ENCODE measurements at places on chromosomes 4 and X.

- no peak for DNase-seq
Observed at GRCh38 chrX:74080165-74080564, 223.8 kb upstream of the ZCCHC13 start.

DNA sequence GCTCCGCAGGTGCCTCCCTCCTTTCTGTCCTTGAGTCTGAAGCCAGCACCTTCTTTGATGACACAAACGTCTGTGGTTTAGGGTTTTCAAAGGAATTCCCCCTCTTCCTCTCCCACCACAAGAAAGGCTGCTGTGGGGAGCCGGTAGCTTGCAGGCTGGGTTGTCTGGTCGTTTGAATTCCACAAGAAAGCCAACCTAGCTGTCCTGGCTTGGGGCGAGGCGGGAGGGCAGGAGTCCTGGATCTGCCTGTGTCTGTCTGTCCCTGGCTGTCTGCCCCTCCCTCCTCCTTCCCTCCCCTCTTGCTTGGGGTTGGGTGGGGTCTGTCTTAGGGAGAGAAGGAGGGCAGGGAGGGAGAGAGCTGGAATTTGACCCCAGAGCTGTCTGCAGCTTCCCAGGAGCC lies 56.3 kb downstream of the SHROOM2 start:
- DNase-seq, result peak; percentile 1

DNA sequence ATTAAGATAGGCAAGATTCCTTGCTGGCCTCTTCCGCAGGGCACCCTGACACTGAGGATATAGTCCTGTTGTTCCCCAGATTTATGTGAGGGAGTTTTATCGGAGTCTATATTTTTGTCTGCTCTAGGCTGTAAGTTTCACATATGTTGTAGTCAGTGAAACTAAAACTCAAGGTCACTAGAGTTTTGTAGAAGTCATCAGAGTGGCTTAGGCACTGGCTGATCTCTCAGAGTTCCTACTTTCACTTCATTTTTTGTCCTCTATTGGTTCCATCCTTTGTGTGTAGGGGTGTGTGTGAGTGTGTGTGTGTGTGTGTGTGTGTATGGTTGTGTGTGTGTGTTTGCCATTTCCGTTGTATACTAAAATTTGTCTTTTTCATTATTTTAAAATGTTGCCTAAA lies 577.5 kb downstream of the IQCM start:
- DNase-seq, result no peak

DNA sequence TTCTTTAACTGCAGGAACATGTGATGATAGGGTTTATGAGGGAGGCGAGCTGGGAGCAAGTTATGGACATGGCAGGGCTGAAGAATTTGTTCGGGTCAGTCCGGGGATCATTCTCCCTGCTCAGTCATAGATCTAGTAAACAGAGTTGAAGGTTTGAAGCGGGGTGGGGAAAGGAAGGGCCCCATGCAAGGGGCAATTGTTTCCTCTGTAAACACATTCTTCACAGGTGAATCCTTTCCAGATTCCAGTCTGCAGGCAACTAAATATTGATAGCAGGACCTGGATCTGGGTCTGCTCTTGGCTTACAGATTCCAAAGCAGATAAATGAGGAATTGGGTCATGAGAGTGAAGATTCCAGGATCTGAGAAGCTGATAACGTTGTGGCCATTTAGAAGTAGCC lies 44.3 kb upstream of the ARHGAP24 start:
- DNase-seq, result no peak

GRCh38 chr4:105068516-105068915 lies 78.2 kb upstream of the TET2 start:
- no peak for DNase-seq

DNA sequence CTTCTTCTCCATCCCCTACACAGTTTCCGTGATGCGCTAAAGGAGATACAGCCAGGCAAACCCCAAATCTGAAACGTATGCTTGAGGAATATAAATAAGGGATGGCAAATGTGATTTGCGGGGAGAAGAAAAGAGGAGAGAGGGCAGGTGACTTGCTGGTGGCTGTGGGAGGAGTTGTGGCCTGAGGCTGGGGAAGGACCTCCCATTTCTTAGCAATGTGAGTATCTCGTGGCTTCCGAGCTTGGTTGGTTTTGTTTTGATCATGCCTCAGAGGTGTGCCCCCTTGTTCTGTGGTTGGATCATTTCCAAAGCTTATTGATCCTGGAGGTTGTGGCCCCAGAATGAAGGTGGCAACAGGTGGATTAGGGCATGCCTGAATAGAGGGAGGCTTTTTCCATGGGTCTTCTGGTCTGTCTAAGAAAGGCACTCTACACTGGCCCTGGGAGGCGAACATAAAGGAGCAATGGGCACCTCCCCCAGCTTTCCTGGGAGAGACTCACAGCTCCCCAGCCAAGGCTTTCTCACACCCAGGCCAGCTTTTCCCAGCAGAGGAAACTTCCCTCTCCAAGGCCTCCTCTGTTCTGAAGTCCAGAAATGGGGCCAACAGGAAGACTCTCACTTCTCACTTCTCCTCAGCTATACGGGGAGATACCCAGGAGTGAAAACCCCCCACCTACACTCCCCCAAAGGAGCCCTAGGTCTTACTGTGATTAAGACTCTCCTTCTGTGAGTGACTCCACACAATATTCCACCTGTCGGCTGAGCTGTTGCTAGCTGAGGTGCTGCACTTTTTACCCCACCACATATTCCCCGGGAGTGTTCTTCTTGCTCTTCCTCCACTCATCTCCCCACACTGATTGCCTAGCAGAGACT lies 40.0 kb downstream of the C4orf51 start:
- DNase-seq, result peak; percentile 14

DNA sequence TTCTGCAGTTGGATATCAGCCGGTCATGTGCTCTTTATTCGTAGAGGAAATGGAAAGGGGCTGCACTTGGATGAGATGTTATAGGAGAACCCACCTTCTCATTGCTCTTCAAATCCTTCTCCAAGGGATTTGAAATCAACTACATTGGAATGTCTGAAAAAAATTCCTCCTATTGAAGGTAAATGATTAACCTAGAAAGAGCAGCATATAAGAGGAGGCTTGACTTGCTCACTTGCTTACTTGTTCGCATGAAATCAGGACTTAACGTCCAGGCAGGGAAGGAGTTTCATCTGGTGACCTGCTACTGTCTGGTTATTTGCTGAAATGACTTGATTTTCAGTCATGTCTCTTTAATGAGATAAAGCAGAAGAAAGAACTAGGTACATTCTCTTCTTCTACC lies 338.4 kb upstream of the NOCT start:
- DNase-seq, result no peak

DNA sequence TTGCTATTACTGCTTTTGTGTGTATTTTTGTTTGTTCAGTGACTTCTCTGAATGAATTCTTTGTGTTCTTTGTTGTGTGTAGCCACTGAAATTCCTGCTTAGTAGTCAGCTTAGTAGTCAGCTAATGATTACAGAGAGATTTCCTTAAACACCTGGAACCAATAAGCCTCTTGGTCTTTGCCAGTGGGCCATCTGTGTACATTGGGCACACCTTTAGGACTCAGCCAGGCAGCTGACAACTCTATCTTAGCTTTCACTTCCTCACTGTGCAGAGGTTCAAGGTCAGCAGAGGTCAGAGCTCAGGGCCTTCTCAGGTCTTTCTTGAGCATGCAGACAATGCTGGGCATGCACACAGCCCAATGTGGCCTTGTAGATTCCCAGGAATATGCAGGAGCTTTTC lies 59.3 kb downstream of the RWDD4 start:
- DNase-seq, result no peak

DNA sequence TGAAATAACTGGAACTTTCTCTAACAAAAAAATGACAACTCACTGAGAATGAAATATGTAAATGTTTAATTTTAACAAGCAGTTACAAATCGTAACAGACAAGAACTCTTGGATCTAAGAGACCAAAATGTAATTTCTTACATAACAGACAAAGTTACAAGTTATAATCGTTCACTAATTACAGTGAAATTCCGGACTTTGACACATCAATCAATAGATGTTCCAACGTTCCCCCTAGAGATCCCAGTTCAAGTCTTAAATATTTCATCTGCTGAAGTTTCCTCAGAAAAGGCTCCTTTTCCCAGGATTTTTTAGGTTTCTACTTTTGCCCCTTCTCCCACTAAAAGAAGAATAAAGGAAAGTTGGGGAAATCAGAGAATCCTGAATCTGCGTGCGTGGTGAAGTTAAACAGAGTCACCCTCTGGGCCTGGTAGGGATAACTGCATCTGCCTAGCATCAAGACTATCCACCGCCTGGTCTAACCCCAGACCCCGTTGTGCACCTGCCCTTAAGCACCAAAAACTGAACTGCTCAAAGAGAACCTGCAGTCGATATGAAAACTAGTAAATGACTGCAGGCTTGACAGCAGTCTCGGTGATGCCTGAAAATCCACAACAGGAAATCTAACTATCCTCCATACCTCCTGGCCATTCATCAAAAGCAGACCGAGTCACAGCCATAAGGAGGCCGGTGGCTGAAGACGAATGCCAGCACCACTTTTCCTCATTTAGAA lies 2.3 kb downstream of the IRF2 start:
- peak; percentile 56 for DNase-seq

DNA sequence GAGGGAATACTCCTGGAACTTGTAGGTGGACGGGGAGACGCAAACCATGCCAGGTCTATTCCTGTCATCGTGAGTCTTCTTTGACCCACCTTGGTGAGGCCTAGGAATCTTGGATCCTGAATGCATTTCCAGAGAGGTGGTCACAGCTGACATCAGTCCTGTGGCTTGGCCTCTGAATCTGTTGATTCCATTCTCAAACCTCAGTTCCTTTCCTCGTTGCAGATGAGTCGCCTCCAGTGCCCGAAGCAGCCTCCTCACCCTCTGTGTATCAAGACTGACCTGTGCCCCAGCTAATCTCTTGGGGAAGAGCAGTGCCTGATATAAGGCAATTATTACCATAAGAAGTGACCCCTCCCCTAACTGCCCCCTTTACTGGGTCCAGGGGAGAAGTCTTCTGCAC lies 118.1 kb downstream of the SMIM20 start:
- no peak for DNase-seq

DNA sequence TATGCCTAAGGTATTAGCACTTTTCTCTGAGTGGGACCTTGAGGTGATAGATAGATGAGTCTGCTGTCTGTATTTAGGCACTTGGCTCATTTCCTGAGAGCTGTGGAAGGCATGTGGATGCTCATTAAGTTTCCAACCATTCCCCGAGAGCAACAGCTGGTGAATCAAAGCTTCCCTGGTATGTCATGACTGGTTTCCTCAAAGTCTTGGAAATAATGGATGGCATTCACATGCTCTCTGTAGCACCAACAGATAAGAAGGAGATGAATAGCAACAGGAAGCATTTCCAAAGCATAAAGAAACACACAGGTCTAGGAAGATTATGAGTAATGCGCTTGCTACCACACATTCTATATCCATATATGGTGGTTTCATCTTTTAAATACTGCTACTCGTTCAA lies 118.3 kb upstream of the ETNPPL start:
- DNase-seq, result no peak

DNA sequence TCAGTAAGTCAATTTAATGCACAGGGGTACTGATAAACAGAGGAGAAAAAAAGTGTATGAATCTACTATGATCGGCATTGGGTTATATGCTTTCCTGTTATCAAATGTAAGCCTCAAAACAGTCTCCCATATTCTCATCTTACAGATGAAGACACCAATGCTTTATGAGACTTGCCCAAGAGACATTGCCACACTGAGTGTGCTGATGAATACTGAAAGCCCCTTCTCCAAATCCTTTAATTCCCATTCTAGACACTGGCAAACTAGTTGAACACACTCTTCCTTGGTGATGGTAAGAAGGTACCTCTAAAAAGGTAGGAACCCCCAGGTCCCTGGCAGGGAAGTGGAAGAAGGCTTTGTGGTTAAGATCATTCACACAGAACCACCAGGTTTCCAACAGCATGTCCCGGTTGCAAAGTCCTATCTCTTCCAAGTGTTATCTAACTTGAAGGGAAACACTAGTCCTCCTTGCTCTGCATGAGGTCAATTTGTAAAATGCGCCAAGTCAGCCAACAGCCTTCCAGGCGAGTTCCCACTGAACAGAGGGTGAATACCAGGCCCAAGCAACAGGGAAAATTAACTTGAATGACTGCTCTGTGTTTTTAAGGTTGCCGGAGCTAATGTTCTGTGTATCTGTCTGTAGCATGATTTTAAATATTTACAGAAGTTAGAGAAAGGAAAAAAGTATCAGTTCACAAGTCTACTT lies 5.1 kb downstream of the SETD7 start:
- no peak for DNase-seq

- DNase-seq, result no peak
Observed at GRCh38 chr4:74039315-74039763, 850 bp upstream of the CXCL3 start.

GRCh38 chr4:185997296-185997695 lies 71.7 kb upstream of the TLR3 start:
- no peak for DNase-seq

- no peak for DNase-seq
Observed at GRCh38 chrX:111262086-111262485, 8.2 kb downstream of the CAPN6 start.

- DNase-seq, result no peak
Observed at GRCh38 chr4:38315286-38315685, 348.7 kb upstream of the KLF3 start.

- no peak for DNase-seq
Observed at GRCh38 chr4:84753321-84753972, 170.5 kb downstream of the CDS1 start.

GRCh38 chrX:153953342-153953830 lies 8.9 kb upstream of the RENBP start:
- DNase-seq, result peak; percentile 70

GRCh38 chr4:98711526-98711925 lies 53.1 kb upstream of the TSPAN5 start:
- DNase-seq, result no peak

- no peak for DNase-seq
Observed at GRCh38 chr4:55635741-55636655, at the start of gene NMU. Gene NMU (minus strand): TSS chr4:55636298. CDS start chr4:55636192, 106 bp downstream.
